ENCODE measurements at places on chromosomes 1 and 21. TPM values are rescaled to one million over a fixed set of nuclear protein-coding genes. Genes with fewer than 3 reads are reported as not detected.

TNFAIP8L2 gene
- polyA plus RNA-seq, result 9.1 TPM

CD1B gene
- 0.17 TPM for polyA plus RNA-seq

MEX3A gene
- polyA plus RNA-seq, result 0.22 TPM

TMEM240 gene
- 0.40 TPM for polyA plus RNA-seq

SYNJ1 gene
- 2.2 TPM for polyA plus RNA-seq
